ENCODE measurements at places on chromosomes 4 and X.

DNA sequence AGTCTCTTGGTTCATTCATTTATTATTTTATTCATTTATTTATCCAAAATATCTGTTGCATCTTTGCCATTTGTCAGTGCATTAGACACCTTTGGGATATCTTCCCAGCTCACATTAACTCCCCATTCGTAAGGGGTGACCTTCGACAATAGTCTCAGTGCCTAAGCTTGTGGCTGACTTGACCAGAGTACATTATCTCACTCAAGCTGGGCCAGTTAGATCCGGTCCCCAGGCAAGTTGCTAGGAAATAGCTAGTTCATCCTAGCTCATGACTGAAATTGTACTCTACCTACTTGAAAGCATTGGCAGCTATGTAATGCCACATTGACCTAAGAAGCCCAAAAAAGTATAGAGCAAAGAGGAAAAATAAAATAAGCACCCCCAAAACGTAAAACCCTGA is 165.3 kb downstream of the FBXO8 start:
- H3K27me3 ChIP-seq, result no peaks in the 10 kb centered on the region
- H3K27ac ChIP-seq, result no peak overlapping the region
- H3K4me1 ChIP-seq, result peaks cover 4% of the 10 kb centered on the region

GRCh38 chrX:35439034-35439660 is 359.0 kb upstream of the MAGEB16 start:
- H3K27me3 ChIP-seq, result no peaks in the 10 kb centered on the region
- H3K27ac ChIP-seq, result no peak overlapping the region
- H3K4me3 ChIP-seq, result no peak overlapping the region
- no peak for DNase-seq
- H3K36me3 ChIP-seq, result no peaks in the 10 kb centered on the region

GRCh38 chr4:110032603-110033002 is 119.9 kb downstream of the EGF start:
- H3K36me3 ChIP-seq, result no peaks in the 10 kb centered on the region
- no peak overlapping the region for H3K4me3 ChIP-seq
- no peak overlapping the region for H3K27ac ChIP-seq
- no peaks in the 10 kb centered on the region for H3K4me1 ChIP-seq

DNA sequence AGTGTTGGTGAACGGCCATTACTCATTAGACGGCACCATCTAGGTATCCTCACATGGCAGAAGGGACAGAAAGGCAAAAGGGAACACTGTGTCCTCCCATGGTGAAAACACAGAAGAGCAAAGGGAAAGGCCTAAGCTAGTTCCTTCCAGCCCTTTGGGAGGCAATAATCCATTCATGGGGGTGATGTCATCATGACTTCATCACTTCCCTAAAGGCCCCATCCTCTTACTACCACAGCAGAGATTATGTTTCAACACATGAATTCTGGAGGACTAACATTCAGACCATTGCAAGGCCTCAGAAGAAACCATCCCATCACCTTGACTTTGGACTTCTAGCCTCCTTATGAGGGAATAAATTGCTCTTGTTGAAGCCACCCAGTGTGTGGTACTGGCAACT is 238.2 kb downstream of the MGST2 start:
- DNase-seq, result no peak
- no peak overlapping the region for H3K27ac ChIP-seq
- H3K27me3 ChIP-seq, result no peaks in the 10 kb centered on the region
- no peaks in the 10 kb centered on the region for H3K36me3 ChIP-seq
- peaks cover 24% of the 10 kb centered on the region for H3K4me1 ChIP-seq
- no peak overlapping the region for H3K4me3 ChIP-seq

GRCh38 chr4:176185051-176185450 is 10.3 kb downstream of the SPATA4 start:
- H3K36me3 ChIP-seq, result no peaks in the 10 kb centered on the region
- no peak overlapping the region for H3K4me3 ChIP-seq
- H3K4me1 ChIP-seq, result no peaks in the 10 kb centered on the region
- no peaks in the 10 kb centered on the region for H3K27me3 ChIP-seq
- H3K27ac ChIP-seq, result no peak overlapping the region
- DNase-seq, result no peak

- DNase-seq, result peak; percentile 88
- H3K27ac ChIP-seq, result peak overlapping the region; percentile 81
- H3K4me1 ChIP-seq, result peaks cover 13% of the 10 kb centered on the region
- H3K36me3 ChIP-seq, result no peaks in the 10 kb centered on the region
- H3K27me3 ChIP-seq, result no peaks in the 10 kb centered on the region
- H3K4me3 ChIP-seq, result no peak overlapping the region
Measured at GRCh38 chr4:57131849-57132742, 21.9 kb upstream of the IGFBP7 start.
